ENCODE measurements at places on chromosomes 3 and 15.
A peak's percentile ranks its signal among the peaks of the same experiment; 100 is the strongest.

DNA sequence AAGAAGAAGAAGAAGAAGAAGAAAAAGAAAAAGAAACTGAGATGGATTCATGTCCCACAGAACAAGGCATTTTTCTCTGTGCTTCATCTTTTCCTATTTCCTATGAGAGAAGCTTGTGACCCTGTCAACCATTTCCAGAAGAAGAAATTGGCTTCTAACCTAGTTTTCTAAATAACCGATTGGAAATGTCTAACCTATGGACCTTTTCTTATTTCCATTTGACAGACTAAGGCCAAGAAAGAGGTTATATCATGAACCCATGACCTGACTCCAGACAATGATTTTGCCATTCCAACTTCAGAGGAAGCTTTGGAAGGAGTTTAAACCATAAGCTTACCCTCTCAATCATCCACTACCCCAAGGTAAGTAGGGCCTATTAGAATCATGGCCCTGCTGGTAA lies 16.3 kb upstream of the CSRNP1 start:
- no peak overlapping the region for H3K4me3 ChIP-seq
- H3K27me3 ChIP-seq, result no peaks in the 10 kb centered on the region
- H3K4me1 ChIP-seq, result peaks cover 28% of the 10 kb centered on the region
- H3K27ac ChIP-seq, result no peak overlapping the region
- DNase-seq, result no peak

GRCh38 chr3:192843119-192843518 lies 74.5 kb downstream of the MB21D2 start:
- H3K4me3 ChIP-seq, result no peak overlapping the region
- no peaks in the 10 kb centered on the region for H3K36me3 ChIP-seq
- no peak for DNase-seq
- no peak overlapping the region for H3K27ac ChIP-seq

- H3K4me1 ChIP-seq, result 0 out of 2 replicates have a peak, but pooled peaks cover 5% of the 10 kb centered on the region
- H3K27me3 ChIP-seq, result no peaks in the 10 kb centered on the region
- no peak overlapping the region for H3K4me3 ChIP-seq
- no peak for DNase-seq
- H3K36me3 ChIP-seq, result no peaks in the 10 kb centered on the region
Observed at GRCh38 chr3:183534249-183534648, 21.3 kb downstream of the KLHL6 start.

GRCh38 chr3:143002083-143002712 lies 828 bp downstream of the U2SURP start:
- no peaks in the 10 kb centered on the region for H3K27me3 ChIP-seq
- peak overlapping the region; percentile 96 for H3K27ac ChIP-seq
- peak overlapping the region; percentile 93 for H3K4me3 ChIP-seq
- DNase-seq, result no peak
- 0 out of 2 replicates have a peak, but pooled peaks cover 4% of the 10 kb centered on the region for H3K36me3 ChIP-seq

DNA sequence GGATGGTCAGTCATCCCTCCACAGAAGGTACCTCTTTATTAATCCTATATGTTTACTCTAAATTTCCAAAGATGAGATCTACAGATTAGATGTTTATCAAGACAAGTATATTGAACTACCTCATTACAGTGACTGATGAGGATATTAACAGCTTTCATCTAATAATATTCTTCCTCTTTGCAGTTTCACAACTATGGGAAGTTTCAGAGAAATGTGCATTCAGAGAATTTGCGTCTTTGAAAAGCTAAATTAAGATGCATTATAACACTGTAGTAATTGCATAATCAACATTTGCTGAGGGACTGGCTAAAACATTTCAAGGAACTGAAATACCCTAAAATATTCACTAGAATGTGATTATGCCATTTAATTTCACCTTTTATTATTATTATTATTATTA lies 46.7 kb downstream of the MCF2L2 start:
- H3K27me3 ChIP-seq, result no peaks in the 10 kb centered on the region
- no peak overlapping the region for H3K27ac ChIP-seq
- H3K4me1 ChIP-seq, result peaks cover 58% of the 10 kb centered on the region
- DNase-seq, result no peak
- H3K4me3 ChIP-seq, result no peak overlapping the region
- H3K36me3 ChIP-seq, result no peaks in the 10 kb centered on the region

- H3K36me3 ChIP-seq, result no peaks in the 10 kb centered on the region
- no peaks in the 10 kb centered on the region for H3K4me1 ChIP-seq
- H3K27ac ChIP-seq, result no peak overlapping the region
- H3K4me3 ChIP-seq, result no peak overlapping the region
Observed at GRCh38 chr15:99720533-99720932, 12.7 kb downstream of the LYSMD4 start.

GRCh38 chr3:154583086-154583634 lies 153.2 kb upstream of the GPR149 start:
- no peak for DNase-seq
- no peaks in the 10 kb centered on the region for H3K27me3 ChIP-seq
- H3K27ac ChIP-seq, result no peak overlapping the region

DNA sequence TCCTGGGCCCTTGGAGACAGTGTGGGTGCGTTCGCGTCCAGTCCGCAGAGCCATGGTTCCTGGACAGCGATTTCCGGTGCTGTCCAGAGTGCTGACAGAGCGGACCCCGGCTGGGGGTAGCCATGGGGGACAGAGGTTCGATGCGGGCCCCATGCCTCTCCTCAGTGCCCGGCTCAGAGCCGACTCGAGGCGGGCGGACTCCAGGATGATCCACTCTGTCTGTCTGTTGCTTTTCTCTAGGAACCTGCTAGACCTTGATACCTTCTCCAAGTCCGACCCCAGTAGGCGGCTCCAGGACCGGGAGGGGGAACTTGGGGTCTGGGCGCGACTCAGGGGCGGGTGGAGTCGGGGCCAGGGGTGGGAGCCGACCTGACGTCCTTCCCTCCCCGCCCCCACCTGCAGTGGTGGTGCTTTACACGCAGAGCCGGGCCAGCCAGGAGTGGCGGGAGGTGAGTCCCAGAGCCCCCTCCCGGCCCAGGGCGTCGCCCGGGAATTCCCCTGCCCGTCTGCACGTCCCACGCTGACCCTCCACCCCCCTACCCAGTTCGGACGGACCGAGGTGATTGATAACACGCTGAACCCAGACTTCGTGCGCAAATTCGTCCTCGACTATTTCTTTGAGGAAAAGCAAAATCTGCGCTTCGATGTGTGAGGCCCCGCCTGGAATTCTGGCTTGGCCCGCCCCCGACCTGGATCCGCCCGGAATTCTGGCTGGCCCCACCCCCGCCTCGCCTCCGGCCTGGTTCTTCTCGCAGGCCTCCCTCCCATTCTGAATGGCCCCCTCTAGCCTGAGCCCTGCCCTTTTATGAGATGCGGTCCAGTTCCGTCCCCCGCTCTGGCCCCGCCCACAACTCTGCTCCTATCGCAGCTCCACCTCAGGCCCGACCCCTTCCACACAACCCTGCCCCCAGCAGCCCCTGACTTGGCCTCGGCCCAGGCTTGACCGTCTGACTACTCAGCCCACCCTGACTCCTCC lies 1.0 kb downstream of the CPNE9 start:
- no peak overlapping the region for H3K27ac ChIP-seq
- H3K4me3 ChIP-seq, result no peak overlapping the region
- no peaks in the 10 kb centered on the region for H3K4me1 ChIP-seq

GRCh38 chr3:2967871-2968270 lies 142.3 kb downstream of the IL5RA start:
- H3K27me3 ChIP-seq, result no peaks in the 10 kb centered on the region
- H3K4me3 ChIP-seq, result no peak overlapping the region
- H3K27ac ChIP-seq, result no peak overlapping the region
- no peaks in the 10 kb centered on the region for H3K36me3 ChIP-seq

- H3K4me3 ChIP-seq, result peak overlapping the region; percentile 38
- no peaks in the 10 kb centered on the region for H3K27me3 ChIP-seq
- peak overlapping the region; percentile 55 for H3K27ac ChIP-seq
- H3K4me1 ChIP-seq, result peaks cover 24% of the 10 kb centered on the region
- no peaks in the 10 kb centered on the region for H3K36me3 ChIP-seq
Observed at GRCh38 chr3:24678021-24678420, 183.4 kb upstream of the THRB start.

DNA sequence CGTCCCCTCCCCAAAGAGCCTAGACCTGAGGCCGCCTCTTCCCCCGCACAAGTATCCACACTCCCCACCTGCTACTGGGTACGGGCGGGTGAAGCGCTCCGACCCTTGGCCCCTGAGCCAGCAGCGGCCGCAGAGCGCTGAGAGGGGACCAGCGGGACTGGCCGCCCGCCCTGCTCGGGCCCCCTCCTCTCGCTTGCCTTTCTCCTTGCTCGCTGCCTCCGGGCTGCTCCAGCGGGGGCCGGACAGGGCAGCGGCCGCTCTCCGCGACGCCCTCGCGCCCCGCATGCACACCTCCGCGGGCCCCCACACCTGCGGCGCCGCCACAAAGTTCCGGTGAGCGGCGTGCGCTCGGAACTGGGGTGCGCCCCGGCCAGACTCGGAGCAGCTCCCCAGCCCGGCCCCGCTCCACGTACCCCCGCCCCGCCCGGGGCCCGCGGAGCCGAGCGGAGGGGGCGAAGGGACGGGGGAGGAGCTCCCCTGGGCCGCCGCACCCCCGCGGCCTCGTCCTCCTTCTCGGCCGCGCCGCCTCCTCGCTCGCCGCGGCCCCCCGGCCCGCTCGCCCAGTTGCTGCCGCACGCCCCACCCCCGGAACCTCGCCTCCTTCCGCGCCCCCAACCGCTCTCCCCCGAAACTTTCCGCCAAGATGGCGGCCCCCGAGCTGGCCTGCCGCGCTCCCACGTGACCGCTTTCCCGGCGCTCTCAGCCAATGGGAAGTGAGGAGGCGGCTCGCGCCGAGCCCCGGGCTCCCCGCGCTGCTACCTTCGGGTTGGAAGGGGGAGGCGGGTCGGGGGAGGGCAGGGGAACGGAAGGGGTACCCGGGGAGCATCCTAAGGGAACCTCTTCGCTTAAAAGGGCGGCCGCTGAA lies 704 bp downstream of the DLG1 start:
- H3K4me3 ChIP-seq, result peak overlapping the region; percentile 62
- peaks cover 37% of the 10 kb centered on the region for H3K36me3 ChIP-seq
- peaks cover 57% of the 10 kb centered on the region for H3K4me1 ChIP-seq
- DNase-seq, result peak; percentile 79
- peak overlapping the region; percentile 81 for H3K27ac ChIP-seq

- DNase-seq, result peak; percentile 69
- no peaks in the 10 kb centered on the region for H3K27me3 ChIP-seq
- H3K27ac ChIP-seq, result no peak overlapping the region
Observed at GRCh38 chr15:41331833-41332193, 578 bp downstream of the OIP5 start.

GRCh38 chr3:171736556-171736955 lies 73.7 kb downstream of the PLD1 start:
- H3K4me1 ChIP-seq, result no peaks in the 10 kb centered on the region
- DNase-seq, result no peak
- no peak overlapping the region for H3K27ac ChIP-seq
- H3K4me3 ChIP-seq, result no peak overlapping the region
- no peaks in the 10 kb centered on the region for H3K36me3 ChIP-seq
- H3K27me3 ChIP-seq, result no peaks in the 10 kb centered on the region

DNA sequence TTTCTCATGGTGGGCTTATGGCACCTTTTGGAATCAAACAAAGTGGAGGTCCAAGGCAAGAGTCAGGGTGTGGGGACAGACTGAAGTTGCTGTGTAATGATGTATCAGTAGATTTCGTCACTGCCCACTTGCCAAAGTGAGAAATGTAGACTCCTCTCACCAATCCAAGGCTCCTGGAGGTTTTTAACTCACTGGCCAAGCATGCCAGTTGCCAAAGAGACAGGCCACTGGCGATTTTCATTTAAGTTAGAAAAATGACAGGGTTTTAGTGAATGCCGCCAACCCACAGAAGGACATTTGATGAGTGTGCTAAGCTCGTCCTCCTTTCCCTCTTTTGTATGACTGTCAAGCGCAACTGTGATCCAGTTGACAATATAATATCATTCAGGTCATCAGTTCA lies 209.2 kb downstream of the FEZF2 start:
- no peak overlapping the region for H3K27ac ChIP-seq
- H3K27me3 ChIP-seq, result no peaks in the 10 kb centered on the region

GRCh38 chr15:82878325-82878724 lies 68.9 kb downstream of the WHAMM start:
- no peak overlapping the region for H3K27ac ChIP-seq
- no peaks in the 10 kb centered on the region for H3K36me3 ChIP-seq
- no peaks in the 10 kb centered on the region for H3K4me1 ChIP-seq
- H3K4me3 ChIP-seq, result no peak overlapping the region
- H3K27me3 ChIP-seq, result peaks cover 7% of the 10 kb centered on the region

DNA sequence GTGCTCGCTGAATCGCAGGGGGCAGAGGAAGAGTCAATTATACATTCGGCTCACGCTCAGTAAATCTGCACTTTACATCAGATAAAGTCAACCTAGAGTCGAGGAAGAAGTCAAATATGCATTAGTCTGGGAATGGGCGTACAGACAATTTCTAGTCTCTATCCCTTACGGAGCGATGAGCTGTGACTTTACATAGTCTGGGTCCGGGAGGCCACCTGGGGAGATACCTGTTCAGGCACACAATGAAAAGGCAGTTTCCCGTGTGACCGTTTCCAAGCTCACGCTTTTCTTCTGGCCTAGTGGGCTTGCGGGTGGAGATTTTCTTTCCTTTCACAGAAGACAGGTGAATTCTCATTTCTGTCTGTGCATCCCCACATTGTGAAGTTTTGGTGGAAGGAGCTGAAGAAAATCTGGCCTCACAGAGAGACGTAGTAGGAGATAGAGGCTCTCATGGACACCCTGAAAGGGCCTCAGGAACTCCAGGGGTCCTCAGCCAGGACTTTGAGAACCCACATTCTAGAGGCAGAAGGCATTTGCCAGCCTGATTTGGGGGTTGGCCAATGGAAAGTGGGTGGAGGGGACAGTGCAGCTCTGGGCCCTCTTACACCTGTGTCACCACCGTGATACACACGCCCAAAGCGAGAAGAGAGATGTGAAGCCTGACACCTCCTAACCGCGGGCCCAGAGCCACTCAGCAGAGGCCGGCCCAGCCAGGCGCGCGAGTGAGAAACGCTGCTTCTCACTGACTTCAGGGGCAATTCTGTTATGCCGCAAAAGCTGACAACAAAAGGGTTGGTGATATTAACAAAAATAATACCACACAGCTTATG lies 10.7 kb upstream of the OCA2 start:
- no peak for DNase-seq
- no peaks in the 10 kb centered on the region for H3K27me3 ChIP-seq
- no peaks in the 10 kb centered on the region for H3K4me1 ChIP-seq
- H3K27ac ChIP-seq, result no peak overlapping the region
- H3K4me3 ChIP-seq, result no peak overlapping the region

DNA sequence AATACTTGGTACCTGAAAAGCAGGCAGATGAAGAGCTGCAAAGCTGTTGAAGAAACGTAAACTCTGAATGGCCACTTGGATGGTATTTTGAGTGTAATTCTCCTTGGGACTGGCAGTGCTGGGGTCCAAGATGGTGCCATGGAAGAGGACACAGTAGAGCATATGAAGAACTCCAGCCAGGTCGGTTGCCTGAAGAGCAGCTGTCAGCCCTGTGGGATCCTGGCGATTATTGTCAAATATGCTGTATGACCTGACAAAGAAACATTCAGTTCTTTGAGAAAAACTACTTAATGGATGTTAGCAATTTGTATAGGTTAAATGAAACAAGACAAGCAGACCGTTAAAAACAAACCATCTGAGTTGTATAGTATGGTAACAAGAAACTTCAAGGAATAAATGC lies 44.8 kb downstream of the ISL2 start:
- no peaks in the 10 kb centered on the region for H3K27me3 ChIP-seq
- H3K4me3 ChIP-seq, result no peak overlapping the region
- no peak overlapping the region for H3K27ac ChIP-seq
- DNase-seq, result no peak
- H3K36me3 ChIP-seq, result no peaks in the 10 kb centered on the region

- H3K27me3 ChIP-seq, result no peaks in the 10 kb centered on the region
- peak; percentile 70 for DNase-seq
- no peak overlapping the region for H3K27ac ChIP-seq
Observed at GRCh38 chr3:15557511-15557946, 36.0 kb upstream of the COLQ start.

- H3K4me3 ChIP-seq, result 0 out of 2 replicates have a peak overlapping the region, but pooled peaks have one; percentile 3
- no peaks in the 10 kb centered on the region for H3K36me3 ChIP-seq
- H3K4me1 ChIP-seq, result peaks cover 69% of the 10 kb centered on the region
Observed at GRCh38 chr3:46395210-46395661, 11.6 kb downstream of the CCR5AS start.

Measured in PC-9 (cell line).